ENCODE measurements at places on chromosomes 16 and 17.

DNA sequence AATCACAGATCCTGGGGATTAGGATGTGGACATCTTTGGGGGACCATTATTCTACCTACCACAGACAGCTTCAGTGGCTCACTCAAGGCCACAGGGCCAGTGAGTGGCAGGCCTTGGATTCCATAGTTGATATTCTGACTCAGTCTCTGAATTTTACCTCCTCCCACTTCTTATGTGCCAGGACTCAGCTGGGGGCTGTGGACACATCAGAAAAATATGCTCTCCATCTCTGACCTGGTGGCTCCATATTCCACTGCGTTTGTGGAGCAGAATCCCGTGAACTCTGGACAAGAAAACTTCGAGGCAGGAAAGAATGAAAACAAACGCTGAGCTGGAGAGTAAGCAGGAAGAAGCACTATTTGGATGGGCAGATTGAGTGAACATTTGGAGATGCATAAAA, 301.8 kb upstream of the MAF start:
- DNase-seq, result no peak

- no peak for DNase-seq
Observed at GRCh38 chr17:81566461-81567126, 14.4 kb upstream of the FAAP100 start.

DNA sequence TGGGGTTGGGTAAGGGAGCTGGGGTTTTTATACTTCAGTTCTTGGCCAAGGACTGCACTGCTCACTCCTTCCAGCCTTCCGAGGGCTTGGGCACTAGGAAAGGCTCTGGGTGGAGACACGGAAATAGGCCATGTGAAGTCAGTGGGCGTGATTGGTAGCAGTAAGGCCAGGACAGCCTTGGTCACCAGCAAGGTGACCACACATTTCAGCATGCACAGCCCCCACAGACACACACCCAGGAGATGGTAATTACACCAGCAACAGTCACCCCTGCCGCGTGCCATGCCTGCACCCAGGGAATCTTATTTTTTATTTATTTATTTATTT, 252.5 kb downstream of the SEC14L1 start:
- no peak for DNase-seq

DNA sequence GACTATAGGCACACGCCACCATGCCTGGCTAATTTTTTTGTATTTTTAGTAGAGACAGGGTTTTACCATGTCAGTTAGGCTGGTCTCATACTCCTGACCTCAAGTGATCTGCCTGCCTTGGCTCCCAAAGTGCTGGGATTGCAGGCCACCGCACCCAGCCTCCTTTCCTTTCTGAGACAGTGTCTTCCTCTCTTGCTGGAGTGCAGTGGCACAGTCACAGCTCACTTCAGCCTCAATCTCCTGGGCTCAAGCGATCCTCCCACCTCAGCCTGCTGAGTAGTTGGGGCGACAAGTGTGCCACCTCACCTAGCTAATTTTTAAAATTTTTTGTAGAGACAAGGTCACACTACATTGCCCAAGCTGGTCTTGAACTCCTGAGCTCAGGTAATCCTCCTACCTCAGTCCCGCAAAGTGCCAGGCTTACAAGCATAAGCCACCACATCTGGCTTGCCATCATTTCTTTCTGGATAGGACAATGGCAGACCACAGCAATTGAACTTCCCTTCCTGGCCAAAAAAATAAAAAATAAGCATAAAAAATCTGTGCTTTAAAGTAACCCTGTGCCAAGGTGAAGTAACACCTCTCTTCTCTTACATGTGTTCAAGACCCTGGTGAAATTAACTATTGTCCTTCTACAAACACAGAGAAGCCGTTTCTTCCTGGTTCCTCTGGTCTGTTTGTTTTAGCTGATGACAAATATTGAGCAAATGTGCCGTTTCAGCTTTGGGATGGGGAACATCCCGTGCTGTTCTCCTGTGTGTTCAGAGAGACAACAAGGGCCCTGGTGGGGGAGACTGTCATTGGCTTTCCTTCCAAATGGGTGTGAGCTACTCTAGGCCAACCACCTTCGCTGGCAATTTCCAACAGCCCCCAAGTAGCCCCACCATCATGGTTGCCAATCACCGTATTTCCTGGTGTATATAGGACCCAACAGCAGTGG, 60.2 kb downstream of the EMP2 start:
- no peak for DNase-seq

DNA sequence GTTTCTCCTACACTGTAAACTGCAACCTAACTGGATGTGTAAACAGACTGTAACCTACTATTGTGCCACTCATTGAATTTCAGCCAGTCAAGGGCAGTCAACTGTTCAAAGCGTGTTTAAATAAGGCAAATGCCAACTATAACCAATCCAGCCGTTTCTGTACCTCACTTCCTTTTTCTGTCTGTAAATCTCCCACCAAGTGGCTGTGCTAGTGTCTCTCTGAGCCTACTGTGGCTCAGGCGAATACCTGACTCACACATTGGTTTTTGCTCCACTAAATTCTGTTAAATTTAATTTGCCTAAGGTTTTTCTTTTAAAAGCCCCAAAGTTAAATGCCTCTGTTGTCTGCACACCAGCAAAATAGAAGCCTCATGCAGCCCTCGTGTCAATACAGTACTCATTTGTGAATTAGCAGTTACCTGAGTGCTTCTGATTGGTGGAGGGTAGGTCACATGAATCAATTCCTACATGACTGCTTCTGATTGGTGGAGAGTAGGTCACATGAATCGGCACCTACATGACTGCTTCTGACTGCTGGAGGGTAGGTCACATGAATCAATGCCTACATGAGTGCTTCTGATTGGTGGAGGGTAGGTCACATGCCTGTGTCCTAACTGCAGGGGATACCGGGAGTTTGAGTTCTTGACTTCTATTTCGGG, 31.1 kb upstream of the CCR7 start:
- no peak for DNase-seq

DNA sequence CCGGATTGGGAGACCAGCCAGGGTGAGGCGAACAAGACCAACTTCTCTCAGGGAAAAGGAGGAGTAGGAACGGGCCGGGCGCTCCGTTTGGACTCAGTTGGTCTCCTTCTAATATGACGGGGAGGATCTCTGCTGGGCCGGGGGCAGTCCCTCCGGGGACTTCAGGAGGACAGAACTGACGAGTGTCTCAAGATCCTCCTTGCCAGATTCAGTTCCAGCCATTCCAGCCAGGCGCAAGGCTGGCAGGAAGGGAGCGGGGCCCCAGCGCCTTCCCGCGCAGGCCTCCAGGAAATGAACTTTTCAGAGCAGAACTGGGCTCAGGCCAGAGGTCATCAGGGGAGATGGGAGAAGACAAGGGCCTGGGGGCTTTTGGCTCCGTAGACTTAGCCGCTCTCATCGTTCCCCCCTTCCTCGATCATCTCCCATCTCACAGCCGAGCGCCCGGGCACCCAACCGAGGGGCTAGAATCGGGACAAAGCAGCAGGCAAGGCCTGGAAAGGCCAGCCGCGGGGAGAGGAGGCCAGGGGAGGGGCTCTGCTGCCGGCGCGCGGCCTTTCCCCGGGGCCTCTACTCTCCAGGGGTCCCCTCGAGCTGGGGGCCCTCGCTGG, 1.6 kb downstream of the ZNF423 start:
- no peak for DNase-seq

DNA sequence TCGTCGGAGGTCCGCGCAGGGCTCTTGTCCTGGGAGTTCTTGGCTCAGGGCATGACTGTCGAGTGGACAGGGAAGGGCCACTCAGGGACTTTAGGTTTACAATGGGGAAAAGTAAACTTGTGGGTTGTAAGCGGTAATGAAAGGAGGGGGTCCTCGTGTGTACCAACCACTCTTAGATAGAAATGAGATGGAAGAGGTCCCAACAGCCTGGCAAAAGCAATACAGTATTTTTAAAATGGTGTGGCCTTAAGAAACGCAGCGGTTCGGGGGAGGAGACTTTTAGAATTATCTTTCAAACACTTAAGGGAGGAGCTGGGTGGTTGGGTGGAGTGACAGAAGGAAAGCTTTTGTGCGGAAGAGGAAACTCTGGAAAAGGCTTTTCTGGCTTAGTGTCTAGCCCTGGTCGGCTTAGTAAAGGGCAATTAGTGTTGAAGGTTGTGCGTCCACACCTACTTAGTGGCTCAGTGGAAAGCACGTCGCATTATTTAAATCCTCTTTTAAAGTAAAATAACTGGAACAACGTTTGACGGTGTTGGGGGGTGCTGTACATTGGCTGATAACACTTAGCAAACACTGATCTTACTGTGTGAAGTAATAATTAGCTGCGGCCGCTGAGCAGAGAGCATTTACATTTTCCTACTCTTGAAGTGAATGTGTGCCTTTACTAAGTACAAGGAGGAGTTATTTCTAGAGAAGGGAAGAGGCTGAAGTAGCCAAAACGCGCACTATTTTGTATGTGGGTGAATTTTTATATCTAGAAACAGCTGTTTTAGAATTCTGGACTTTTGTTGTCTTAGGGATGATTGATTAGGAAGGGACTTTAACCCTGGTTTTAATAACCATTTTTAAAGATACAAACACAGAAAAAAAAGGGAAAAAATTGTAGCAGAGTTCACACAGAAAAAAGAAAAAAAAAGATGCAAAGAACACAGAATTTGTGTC, 1.0 kb downstream of the WSB1 start:
- peak; percentile 25 for DNase-seq

DNA sequence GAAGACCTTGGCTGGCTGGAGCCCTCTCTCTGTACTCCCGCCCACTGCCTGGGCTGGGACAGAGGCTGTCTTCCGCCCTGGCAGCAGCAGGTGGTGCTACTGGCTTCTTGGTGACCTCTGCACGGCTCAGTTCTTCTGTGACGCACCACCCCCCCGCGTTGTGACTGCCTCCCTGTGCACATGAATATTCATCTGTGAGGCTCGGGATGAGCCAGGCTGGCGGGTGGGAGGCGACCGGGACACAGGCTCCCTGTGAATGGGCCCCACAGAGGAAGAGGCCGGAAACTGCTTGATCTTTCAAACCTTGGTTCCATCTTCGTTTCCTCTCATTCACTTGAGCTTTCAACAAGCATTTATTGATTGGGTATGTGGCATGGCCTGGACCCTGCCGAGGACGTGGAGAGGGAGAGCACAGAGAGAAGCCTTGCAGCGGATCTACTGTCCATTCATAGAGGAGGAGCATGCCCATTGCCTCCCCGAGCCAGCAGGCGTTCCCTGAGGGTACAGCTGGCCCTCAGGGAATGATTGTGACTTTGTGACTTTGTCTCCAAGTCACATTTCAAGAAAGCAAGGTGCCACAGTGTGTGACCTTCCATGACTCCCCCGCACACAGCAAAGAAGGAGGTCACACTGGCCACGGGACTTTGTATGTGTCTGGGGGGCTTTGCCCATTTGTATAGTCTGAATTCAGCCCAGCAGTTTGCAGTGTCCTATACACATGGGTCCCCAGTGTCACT, 45.0 kb downstream of the B9D1 start:
- DNase-seq, result no peak

DNA sequence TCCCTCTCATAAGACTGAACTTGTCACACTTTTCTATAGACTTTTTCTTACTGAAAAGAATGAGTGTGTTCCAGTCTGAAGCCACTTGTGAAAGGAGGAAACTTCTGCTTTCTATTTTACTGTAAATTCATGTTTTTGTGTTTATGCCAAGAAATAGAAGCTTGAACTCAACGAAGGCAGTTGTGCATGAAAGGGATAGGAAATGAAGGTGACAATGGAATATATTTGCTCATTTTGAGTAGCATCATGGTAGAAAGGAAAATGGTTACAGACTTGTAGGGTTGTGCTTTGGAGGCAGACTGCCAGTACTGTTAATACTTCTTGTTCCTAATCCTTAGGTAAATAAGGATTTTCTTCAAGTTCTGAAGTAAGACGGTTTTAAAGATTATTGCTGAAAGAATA, 8.1 kb downstream of the CLTC start:
- DNase-seq, result no peak

GRCh38 chr16:55832773-55833691, at the start of gene CES1:
Gene CES1 (minus strand): TSS chr16:55833096. CDS start chr16:55833055, 41 bp downstream.
- DNase-seq, result no peak

GRCh38 chr16:23957287-23957686, 121.5 kb downstream of the PRKCB start:
- no peak for DNase-seq

GRCh38 chr16:58409316-58409973, 17.2 kb downstream of the GINS3 start:
- no peak for DNase-seq

DNA sequence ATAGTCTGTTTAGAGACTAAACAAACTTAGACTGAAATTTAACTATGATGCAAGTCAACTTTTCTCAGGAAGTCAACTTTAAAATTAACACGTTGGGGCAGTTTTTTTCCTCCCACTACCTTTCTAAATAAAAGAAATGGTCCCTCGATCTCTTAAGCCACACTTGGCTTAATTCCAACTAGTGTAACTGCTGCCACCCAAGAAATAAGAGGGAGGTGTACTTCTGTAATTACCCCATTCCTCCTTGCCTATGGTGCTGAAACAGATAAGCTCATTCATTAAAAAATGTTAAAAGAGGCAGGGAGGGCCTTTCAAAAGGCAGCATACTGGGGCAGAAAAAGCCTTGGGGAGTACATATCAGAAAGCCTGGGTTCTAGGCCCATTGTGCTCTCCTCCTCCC, 59.8 kb downstream of the NCOR1 start:
- no peak for DNase-seq

DNA sequence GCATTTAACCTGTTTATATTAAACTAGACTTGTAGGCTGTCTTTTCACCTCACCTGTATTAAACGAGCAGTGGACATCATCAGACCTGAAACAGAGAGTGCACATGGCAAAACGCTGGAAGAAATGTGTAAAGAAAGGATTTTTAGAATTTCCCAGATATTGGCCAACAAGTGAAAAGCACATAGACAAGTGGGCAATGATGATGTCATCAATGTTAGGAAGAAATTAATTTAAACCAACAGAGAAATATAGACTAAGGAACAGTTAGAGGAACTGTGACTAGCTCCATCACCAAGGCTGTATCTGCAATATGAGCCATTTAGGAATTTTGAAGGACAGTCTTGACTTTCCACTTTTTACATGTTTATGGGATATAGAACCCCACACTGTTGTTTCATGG, 67.1 kb upstream of the SLC12A3 start:
- no peak for DNase-seq

DNA sequence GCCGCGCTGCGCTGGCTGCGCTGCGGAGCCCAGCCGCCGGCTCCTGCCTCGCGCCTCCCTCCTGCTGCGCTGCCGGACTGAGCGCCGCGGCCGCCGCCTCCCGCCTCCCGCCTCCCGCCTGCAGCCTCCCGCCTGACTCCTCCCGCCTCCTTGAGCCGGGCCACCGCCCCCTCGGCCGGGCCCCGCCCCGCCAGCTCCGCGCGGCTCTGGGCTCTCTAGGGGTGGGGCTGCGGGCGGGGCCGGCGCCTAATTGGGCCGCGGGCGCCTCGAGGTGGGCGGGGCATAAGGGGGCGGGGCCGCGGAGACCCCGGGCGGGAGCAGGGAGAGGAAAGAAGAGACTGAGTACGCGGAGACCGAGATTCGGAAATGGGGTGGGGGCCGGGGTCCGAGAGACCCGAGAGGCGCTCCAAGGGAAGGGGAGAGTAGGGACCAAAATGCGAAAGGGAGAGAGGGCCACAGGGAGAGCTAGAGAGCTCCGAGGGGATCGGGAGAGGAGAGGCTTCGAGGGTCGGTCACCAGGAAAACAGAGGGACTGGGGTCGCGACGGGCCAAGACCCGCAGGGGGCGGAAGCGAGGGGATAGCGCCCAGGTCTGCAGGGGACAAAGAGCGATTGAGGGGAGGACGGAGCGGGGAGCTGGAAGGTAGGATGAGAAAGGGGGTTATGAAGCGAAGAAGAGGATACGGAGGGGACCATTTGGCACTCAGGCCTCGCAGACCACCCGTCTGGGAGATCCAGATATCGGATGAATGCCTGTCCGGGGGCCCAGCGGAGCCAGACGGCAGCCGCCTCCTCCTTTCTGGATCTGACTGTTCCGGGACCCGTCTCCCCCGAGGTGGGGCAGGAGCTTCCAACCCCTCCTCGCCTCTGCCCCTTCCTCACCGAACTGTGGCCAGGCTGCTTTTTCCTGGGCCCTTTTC, at the start of gene C1QL1:
Gene C1QL1 (minus strand): TSS at position 79 of the 919 bp plus-strand sequence. CDS start 255 bp downstream, outside the sequence.
- peak; percentile 72 for DNase-seq

- no peak for DNase-seq
Observed at GRCh38 chr16:48158296-48158695, 2.5 kb upstream of the ABCC12 start.

Data from effector CD4-positive, alpha-beta T cell (primary cell).